ENCODE measurements at places on chromosomes 13 and 19.

DNA sequence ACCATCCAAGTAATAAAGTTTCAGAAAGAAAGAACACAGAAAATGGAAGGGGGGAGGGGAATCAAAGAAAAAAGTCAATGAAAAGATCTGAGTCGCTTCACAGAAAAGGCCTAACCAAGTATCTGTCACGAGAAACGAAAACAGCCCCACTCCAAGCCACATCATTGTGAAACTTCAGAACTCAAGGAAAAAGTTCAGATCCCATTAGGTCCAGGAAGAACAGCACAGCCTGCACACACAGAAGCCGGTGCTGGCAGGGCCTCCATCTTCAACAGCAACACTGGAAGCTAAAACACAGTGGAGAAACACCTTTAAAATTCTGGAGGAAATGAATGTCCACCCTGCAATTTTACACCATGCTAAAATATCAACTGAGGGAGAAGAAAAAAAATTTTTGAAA, 8.0 kb downstream of the STK24 start:
- no peak for DNase-seq

DNA sequence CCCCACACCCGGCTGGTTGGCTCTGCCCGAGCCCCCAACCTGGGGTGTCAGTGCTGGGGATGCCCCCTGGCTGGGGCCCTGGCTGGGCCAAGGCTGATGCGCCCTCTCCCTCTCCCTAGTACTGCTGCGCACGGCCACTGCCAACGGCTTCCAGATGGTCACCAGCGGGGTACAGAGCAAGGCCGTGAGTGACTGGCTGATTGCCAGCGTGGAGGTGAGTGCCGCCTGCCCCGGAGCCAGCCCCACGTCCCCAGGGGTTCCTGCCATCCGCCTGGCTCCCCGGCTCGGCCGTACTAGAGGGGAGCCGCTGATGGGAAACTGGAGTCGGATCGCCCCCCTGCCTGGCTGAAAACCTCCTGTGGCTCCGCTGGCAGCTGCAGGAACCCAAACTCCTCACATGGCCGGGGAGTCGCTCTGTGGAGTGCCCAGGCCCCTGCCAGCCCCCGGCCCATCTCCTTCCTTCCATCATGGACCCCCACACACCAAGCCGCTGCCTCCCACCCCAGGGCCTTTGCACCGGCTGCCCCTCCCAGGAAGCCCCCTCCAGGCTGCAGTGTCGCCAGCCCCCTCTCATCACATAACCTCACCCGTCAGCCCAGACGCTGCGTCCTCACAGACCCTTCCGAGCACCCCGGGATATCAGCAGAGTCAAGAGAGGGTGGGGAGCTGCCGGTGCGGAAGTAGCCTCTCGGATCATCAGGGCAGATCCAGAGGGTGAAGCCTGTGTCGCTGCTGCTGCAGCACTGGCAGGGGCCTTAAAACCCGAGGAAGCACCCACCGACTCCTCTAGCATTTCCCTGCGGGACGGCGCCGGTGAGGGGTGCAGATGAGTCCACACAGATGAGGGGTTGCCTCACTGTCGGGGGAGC, 10.6 kb downstream of the NCLN start:
- no peak for DNase-seq

DNA sequence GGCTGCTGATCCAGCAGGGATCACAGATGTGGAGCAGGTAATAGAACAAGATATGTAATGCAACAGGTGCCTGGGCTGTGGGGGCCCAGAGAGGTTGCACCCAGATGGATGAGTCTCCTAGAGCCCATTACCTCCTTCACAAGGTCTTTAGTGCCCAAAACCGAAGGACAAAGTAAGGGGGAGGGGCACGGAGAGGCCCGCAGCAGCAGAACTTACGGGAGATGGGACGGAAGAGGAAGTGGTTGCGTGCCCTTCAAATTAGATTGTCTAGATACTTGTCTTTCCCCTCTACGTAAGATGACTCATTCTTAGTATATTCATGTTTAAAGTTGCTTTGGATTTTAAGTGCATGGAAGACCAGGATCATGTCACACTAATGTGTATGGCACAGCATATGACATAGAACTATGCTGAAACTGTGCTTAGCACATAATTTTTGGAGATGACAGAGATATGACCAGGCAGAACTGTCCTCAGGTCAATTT, 5.7 kb upstream of the MRPS31 start:
- DNase-seq = no peak

DNA sequence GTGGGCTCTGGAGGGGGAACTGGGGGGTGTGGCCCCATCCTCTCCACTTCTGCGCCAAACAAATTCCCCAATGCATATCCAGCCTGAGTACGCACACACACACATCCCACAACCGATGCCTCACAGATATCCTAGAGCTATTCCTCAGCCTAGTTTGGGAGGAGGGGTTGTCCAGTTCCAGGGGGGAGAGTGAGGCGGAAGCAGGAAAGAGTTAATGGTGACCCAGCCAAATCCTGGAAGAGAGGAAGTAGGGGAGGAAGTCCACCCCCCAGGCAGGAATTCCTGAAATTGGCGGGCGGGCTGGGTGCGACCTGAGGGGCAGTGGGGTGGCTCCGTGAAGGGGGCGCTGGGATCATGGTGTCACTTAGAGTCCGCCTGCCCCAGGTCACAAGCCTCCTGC, 897 bp downstream of the GPR4 start:
- DNase-seq = no peak

- DNase-seq = no peak
These were observed 29.4 kb upstream of the NDFIP2 start for GRCh38 chr13:79451500-79451962.

DNA sequence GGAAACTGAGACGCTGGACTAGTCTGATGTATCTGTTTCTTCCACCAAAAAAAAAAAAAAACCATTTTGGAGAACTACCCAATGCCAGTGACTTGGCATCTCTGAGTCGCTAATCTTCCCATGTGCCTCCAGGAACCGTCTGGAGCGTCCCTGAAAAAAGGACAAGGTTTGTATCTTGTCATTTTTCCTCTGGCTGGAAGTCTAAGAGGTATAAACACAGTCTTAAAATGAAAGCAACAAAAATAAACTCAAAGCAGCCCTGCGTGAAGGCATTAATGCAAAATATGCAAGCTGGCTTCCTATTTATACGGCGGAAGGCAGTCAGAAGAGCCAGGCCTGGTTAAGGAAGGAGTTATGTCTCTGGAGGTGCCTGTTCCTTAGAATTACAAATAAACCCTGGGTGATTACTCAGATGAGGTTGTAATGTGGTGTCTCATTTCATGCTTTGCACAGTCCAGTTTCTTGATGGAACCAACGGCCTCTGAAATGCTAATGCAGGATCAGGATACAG, 20.3 kb downstream of the ACTN4 start:
- no peak for DNase-seq

- DNase-seq = no peak
These were observed 30.7 kb downstream of the ZNF793 start for GRCh38 chr19:37537391-37537947.

GRCh38 chr13:102487330-102487729, 85.5 kb upstream of the FGF14 start:
- DNase-seq = no peak
